ENCODE measurements at places on chromosomes 12 and 14.

- DNase-seq: no peak
Measured at GRCh38 chr14:58243790-58244555, 670 bp upstream of the PSMA3 start.

- no peak for DNase-seq
Measured at GRCh38 chr12:6396031-6396430, 12.1 kb downstream of the LTBR start.

GRCh38 chr12:5612556-5613410, 180.9 kb downstream of the NTF3 start:
- no peak for DNase-seq

DNA sequence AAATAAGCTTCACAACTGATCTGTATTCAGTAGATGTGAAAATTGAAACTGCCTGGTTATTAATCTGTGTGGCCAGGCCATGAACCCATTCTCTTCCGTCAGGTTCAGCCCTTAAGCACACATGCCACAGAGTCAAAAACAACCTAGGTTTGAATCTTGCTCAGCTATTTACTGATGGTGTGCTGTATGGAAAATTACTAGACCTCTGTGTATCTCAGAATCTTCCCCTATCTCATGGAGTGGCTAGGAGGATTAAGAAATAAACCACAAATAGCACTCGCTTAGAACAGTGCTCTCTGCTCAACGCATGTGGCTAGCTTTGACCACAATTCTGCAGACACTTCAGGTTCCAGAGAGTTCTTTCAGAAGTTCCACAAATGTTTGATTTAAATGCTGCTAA, 240.7 kb upstream of the PLEKHG7 start:
- no peak for DNase-seq

DNA sequence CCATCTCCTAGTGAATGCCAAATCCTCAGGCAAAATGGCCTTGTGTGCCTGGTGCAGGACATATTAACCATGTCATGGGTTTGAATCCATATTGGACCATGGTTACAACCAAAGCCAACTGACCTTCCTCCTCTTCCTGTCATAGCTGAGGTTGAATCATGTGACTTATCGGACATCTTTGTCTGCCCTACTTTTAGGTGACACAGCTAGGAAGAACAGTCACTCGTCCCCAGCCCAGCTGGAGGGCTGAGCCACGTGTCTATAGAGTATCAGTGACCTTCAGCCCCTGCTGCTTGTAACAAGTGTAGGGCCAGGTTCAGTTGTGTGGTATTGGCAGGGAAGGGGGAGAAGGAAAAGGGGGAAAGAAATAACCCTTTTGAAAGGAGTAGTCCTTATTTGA, 225.2 kb downstream of the KTN1 start:
- no peak for DNase-seq

DNA sequence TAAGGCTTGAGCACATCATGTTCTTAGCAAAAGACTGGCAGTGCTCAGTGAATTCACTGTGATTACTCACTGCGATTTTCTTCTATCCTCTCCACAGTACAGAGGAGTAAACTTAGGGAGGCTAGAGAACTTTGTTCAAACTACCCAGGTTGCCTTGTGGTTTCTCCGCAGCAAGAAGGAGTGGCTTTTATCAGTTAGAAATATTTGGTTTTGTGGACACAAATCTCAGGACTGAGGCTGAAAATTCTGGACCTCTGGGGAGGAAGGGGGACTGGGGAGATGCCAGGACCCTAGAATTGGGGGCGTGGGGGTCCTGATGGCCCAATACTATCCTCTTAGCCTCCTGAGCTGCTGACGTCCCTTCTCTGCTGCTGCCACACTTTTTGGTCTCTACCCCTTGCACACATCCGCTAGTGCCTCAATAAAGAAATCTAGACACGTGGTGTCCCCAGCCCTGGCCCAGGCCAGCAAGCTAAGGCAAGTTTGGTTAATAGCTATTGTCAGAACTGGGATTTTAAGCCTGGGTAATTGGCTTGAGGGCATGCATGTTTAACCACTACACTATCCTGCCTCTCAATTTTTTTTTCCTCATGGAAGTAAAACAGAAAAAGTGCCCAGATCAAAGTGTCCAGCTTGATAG, 842 bp downstream of the OAS2 start:
- DNase-seq: no peak

DNA sequence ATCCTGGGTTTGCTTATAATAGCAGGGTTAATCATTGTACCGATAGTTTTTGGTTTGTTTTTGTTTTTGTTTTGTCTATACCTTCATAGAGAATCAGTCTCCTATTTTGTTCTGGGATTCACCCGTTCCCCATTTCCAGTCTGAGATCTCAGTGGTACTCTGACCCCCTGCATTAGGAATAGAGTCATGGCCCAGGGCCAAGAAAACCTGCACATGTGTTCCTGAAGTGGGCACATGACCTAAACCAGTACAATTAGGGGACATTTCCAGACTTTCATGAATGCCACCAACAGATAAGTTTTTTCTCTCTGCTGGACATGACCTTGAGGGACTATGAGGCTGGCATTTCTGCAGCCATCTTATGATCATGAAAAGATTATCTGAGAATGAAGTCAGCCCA, 52.5 kb downstream of the MRPL42 start:
- DNase-seq: no peak

All from NCI-H1436 treated with DMSO at 0.1 percent for 48 hours (cell line).